Ascending aorta (tissue), 2 donors: ENCODE measurements at places on chromosomes 4 and X. TPM values are rescaled to one million over a fixed set of nuclear protein-coding genes. Genes with fewer than 3 reads are reported as not detected.

- H3K36me3 ChIP-seq = no peaks in the 10 kb centered on the region
- DNase-seq = no peak
- no peaks in the 10 kb centered on the region for H3K27me3 ChIP-seq
These were observed 279.0 kb downstream of the BCOR start for GRCh38 chrX:39818750-39819149.

GRCh38 chr4:145034727-145035211 lies 63.2 kb downstream of the ANAPC10 start:
- no peak overlapping the region for H3K27ac ChIP-seq
- no peaks in the 10 kb centered on the region for H3K27me3 ChIP-seq
- no peak overlapping the region for H3K4me3 ChIP-seq

DNA sequence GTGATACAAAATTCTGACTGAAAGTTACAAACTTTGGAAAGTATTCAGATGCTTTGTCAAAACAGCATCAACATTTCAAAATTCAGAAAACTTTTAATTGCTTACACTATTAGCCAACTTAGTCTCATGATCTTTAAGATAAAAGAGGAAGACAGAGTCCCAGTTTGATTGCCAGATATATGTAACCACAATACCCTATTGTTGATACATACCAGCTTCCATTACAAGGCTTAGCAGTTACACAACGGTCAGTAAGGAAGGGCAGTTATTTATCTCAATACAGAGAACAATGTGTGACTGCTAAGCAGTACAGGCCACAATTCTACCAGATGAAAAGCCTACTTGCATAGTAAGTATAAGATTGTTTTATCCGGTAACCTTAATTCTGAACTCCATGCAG lies 138.4 kb downstream of the SPANXN3 start:
- H3K27ac ChIP-seq = no peak overlapping the region
- H3K4me3 ChIP-seq = no peak overlapping the region
- no peaks in the 10 kb centered on the region for H3K4me1 ChIP-seq
- H3K36me3 ChIP-seq = no peaks in the 10 kb centered on the region

DNA sequence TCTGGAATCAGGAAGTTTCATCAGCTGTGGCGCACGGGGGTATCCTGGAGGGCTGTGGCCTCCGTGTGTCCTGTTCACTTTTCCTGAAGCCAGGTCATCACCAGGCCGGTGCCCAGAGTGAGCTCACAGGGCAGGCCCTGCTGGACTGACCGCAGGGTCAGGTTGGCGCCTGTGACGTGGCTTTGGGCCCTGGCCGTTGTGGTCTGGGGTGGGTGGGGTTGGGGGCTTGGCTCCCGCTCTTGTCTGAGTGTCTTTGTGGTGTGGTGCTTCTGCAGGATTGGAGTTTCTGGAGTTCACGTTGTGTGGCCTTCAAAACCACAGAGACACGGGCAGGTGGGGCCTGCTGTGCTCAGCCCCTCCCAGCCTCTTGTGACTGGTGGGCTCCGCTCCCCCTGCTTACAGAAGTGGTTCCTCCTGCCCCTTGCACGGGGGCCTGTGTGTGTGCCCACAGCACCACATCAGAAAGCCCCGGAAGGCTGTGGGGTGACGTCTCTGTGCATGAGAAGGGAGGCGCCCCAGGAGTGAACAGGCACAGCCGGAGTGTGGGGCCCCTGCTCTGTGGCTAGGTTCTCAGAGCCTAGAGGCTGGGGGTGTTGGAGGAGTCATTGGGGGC lies 9.5 kb downstream of the RGS12 start:
- DNase-seq = no peak
- no peaks in the 10 kb centered on the region for H3K36me3 ChIP-seq
- H3K27me3 ChIP-seq = no peaks in the 10 kb centered on the region

- H3K4me1 ChIP-seq = no peaks in the 10 kb centered on the region
- H3K27me3 ChIP-seq = no peaks in the 10 kb centered on the region
- DNase-seq = no peak
- no peaks in the 10 kb centered on the region for H3K36me3 ChIP-seq
These were observed 29.5 kb upstream of the XIAP start for GRCh38 chrX:123830309-123830708.

DNA sequence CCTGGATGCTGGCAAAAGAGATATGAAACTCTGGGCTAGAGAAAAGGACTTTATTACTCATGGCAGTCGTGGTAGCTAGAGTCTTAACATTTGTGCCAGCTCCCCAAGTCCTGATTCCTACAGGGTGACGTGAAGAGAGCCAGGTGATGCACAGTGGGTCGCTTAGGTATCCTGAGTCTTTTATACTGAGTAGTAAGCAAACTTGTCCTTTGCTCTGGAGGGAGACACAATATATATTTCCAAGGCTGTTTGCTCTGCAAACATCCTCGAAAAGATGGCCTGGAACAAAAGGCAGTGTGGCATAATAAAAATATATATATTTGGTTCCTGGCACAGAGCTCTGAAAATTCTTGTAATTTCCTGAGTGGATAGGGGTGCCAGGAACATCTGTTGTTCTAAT lies 23.0 kb downstream of the ZNF81 start:
- H3K27me3 ChIP-seq = no peaks in the 10 kb centered on the region
- H3K27ac ChIP-seq = no peak overlapping the region
- H3K4me1 ChIP-seq = no peaks in the 10 kb centered on the region
- H3K4me3 ChIP-seq = no peak overlapping the region
- H3K36me3 ChIP-seq = no peaks in the 10 kb centered on the region

- no peaks in the 10 kb centered on the region for H3K4me1 ChIP-seq
- no peak for DNase-seq
These were observed 701.9 kb upstream of the ACTRT1 start for GRCh38 chrX:128754130-128754529.

- H3K4me3 ChIP-seq = no peak overlapping the region
- no peak overlapping the region for H3K27ac ChIP-seq
- peaks cover 5% of the 10 kb centered on the region for H3K4me1 ChIP-seq
- no peaks in the 10 kb centered on the region for H3K27me3 ChIP-seq
These were observed 12.4 kb downstream of the GPAT3 start for GRCh38 chr4:83548151-83548905.

DNA sequence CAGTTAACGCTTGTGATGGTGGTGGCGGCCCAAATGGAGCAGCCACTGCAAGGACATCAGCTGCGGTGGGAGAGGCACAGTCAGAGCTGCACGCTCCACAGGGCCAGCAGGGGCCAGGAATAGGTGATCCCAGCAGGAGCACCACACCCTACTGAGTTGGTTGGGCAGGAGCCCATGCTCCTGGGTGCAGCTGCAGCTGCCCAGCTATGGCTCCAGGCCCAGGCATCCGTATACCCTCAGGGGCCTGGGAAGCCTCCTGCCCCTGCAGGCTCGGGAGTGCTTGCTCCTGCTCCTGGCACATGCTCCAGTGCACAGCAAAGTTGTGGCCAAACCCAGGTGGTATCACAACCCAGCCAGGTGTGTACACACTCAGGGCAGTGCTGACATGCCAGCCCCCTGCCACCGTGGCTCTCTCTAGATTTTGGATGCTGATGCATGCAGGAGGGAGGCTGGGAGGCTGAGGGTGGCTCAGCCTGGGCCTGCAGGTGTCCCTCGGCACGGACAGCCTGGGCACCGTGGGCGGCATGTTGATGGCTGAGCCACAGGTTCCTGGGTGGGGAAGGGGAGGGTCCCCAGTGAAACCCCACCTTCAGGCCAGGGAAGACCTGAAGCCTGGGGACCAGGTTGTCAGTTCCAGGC lies 150.2 kb downstream of the CXXC4 start:
- no peak for DNase-seq
- no peaks in the 10 kb centered on the region for H3K36me3 ChIP-seq
- H3K27ac ChIP-seq = no peak overlapping the region
- no peaks in the 10 kb centered on the region for H3K27me3 ChIP-seq
- H3K4me3 ChIP-seq = no peak overlapping the region

- no peak overlapping the region for H3K4me3 ChIP-seq
- DNase-seq = no peak
- no peaks in the 10 kb centered on the region for H3K27me3 ChIP-seq
These were observed 37.8 kb downstream of the SMS start for GRCh38 chrX:21978346-21978745.

- no peaks in the 10 kb centered on the region for H3K4me1 ChIP-seq
- no peak for DNase-seq
- no peaks in the 10 kb centered on the region for H3K36me3 ChIP-seq
- H3K27me3 ChIP-seq = no peaks in the 10 kb centered on the region
- H3K4me3 ChIP-seq = no peak overlapping the region
- H3K27ac ChIP-seq = no peak overlapping the region
These were observed 34.3 kb downstream of the MXRA5 start for GRCh38 chrX:3312109-3312508.

DNA sequence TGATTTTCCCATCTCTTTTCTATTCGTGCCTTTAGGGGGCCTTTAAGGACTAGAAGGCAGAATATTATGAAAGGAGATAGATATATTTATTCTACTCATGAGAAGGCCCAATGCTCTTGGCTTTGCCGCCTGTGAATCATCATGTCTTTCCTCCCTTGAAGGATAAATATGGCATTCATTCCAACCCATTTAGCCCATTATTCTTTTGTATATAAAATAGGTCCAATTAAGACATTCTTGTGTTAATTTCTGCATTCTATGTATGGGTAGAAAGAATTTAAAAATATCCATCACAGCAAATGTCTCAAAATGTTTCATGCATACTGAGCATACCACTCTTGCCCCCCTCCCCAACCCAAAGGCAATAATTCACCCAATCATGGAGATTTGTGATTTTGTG lies 115.1 kb downstream of the AFF2 start:
- H3K4me3 ChIP-seq = no peak overlapping the region
- H3K36me3 ChIP-seq = no peaks in the 10 kb centered on the region
- DNase-seq = no peak
- H3K4me1 ChIP-seq = no peaks in the 10 kb centered on the region
- no peak overlapping the region for H3K27ac ChIP-seq

GRCh38 chr4:82543131-82543530 lies 18.7 kb downstream of the TMEM150C start:
- no peak for DNase-seq
- no peaks in the 10 kb centered on the region for H3K27me3 ChIP-seq
- H3K4me3 ChIP-seq = no peak overlapping the region

DNA sequence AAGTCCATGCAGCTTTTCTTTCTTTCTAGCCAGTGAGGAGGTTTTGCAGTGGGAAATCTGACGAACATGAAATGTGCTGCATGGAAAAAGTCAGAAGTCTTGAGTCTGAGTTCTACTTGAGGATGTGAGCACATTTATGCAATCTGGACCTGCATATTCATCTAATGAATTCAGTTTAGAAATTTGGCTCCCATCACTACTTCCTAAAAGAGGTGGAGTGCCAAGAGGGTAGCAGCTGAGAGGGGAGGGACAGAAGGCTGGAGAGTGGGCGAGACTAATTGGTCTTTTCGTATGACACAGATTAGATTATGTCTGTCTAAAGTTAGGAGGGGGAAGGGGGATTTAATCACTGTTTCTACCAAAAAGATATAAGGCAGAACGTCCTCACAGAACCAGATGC lies 535.9 kb downstream of the IQCM start:
- H3K4me1 ChIP-seq = no peaks in the 10 kb centered on the region
- no peaks in the 10 kb centered on the region for H3K27me3 ChIP-seq
- DNase-seq = no peak

DNA sequence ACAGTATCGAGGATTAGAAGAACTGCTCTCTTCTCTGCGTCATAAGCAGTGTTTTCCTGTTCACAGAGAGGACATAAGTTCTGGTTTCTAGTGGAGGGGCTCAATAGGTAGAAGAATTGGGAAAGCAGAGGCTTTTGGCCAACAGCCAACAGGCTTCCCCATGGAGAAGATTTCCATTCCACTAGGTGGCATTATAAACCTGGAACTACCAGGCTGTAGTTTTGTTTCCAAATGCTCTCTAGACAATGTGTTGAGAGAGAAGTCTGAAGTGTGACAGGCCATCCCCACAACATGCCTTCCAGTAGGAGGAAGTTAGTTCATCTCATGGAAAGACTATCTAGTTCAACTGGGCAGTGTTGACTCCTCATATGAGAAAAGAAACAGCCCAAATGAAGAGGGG lies 63.8 kb upstream of the ANXA10 start:
- H3K36me3 ChIP-seq = no peaks in the 10 kb centered on the region
- DNase-seq = no peak
- H3K27me3 ChIP-seq = no peaks in the 10 kb centered on the region
- no peak overlapping the region for H3K27ac ChIP-seq

- H3K36me3 ChIP-seq = no peaks in the 10 kb centered on the region
- no peak overlapping the region for H3K27ac ChIP-seq
- H3K27me3 ChIP-seq = no peaks in the 10 kb centered on the region
- DNase-seq = no peak
- H3K4me1 ChIP-seq = no peaks in the 10 kb centered on the region
These were observed 46.2 kb downstream of the FAM9B start for GRCh38 chrX:8987672-8988250.

DNA sequence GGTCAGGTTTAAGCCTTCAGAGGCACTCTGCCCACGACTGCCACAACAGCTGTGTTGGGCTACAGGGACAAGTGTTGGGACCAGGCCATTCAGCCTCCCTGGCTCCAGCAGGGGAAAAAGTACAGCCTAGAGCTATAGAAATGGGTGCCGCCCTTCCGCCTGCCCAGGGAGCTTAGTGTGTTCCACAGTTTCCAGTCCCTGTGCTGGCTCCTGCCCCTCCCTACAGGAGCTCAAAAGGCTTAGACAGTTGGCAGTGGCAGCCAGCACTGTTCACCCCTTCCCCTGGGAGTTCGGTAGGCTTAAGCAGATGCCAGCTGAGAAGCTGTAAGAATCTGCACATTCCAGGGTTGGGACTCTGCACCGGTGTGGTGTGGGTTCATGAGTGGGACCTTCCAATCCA lies 408.2 kb upstream of the INTU start:
- H3K4me3 ChIP-seq = no peak overlapping the region
- no peaks in the 10 kb centered on the region for H3K36me3 ChIP-seq
- H3K27ac ChIP-seq = no peak overlapping the region
- H3K27me3 ChIP-seq = no peaks in the 10 kb centered on the region
- DNase-seq = no peak

GRCh38 chr4:19829101-19829500 lies 422.6 kb upstream of the SLIT2 start:
- DNase-seq = no peak
- H3K4me1 ChIP-seq = no peaks in the 10 kb centered on the region
- H3K36me3 ChIP-seq = no peaks in the 10 kb centered on the region
- H3K27ac ChIP-seq = no peak overlapping the region
- no peaks in the 10 kb centered on the region for H3K27me3 ChIP-seq
- H3K4me3 ChIP-seq = no peak overlapping the region

Gene FHL1
- total RNA-seq = 850 TPM

Gene SLC10A4
- total RNA-seq = 0.21 TPM

Gene P2RY8
- 2.2 TPM for total RNA-seq

Gene TXK
- not detected for total RNA-seq

Gene CSAG2
- not detected for total RNA-seq

Gene C1QTNF7
- 23.2 TPM for total RNA-seq

Gene RUFY3
- 11.7 TPM for total RNA-seq

Gene CENPVL1
- not detected for total RNA-seq
